ENCODE measurements at places on chromosomes 7 and 10. TPM values are rescaled to one million over a fixed set of nuclear protein-coding genes. Genes with fewer than 3 reads are reported as not detected.

Gene C10orf62
- not detected for total RNA-seq

Gene CPA5
- total RNA-seq, result not detected

DNA sequence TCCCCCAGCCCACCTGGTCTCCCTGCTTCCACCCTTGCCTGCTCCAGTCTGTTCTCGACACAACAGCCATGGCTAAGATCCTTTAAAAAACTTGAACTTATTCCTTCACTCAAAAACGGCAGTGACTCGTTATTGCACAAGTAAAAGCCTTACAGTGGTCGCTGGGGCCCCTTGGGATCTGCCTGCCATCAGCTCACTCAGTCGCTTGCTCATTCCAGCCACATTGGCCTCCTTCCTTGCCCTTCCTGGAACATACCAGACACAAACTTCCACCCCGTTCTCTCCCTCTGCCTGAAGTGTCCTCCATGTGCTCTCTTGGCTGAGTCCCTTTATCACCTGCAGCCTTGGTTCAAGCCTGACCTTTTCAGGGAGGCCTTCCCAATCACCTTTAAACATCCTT, 4.7 kb downstream of the CCNY start:
- H3K36me3 ChIP-seq, result no peaks in the 10 kb centered on the region
- peaks cover 42% of the 10 kb centered on the region for H3K4me1 ChIP-seq
- no peak overlapping the region for H3K4me3 ChIP-seq
- no peak overlapping the region for H3K27ac ChIP-seq
- no peaks in the 10 kb centered on the region for H3K27me3 ChIP-seq

DNA sequence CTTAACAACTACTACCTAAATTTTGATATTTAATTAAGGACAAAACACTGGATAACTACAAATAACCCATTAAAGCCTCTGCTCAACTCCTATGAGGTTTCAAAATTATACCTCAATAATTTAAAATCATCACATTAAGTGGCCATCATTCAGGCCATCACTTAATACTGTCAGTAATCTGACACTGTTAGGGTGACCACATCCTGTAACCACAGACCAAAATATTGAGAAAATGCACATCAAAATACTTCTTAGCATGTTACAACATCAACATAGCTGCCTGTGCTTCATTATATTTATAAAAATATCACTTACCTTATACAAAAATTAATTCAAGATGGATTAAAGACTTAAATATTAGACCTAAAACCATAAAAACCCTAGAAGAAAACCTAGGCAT, 23.3 kb downstream of the SEM1 start:
- H3K27ac ChIP-seq, result no peak overlapping the region
- H3K4me3 ChIP-seq, result no peak overlapping the region
- peaks cover 18% of the 10 kb centered on the region for H3K36me3 ChIP-seq

- H3K4me1 ChIP-seq, result no peaks in the 10 kb centered on the region
- H3K27ac ChIP-seq, result no peak overlapping the region
- H3K4me3 ChIP-seq, result no peak overlapping the region
- H3K36me3 ChIP-seq, result no peaks in the 10 kb centered on the region
- no peak for DNase-seq
These were observed 104.5 kb downstream of the GALNT17 start for GRCh38 chr7:71236230-71237105.

DNA sequence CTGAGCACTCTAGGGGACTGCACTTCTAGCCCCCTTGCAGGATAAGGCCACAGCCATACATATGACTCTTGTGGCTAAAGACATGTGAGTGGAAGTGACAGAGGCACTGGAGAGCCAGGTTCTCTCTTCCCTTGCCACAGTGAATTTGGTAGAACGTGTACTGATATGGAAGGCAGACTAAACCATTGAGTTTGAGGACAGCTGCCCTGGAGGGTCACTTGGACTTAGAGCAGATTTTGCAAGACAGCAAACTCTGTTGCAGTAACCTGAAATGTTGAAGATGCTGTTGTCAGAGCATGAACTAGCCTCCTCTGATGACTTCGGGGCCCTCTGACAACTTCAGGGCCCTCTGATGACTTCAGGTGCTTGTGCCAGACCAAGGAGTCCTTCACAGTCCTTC, 85.9 kb downstream of the ELMO1 start:
- no peaks in the 10 kb centered on the region for H3K4me1 ChIP-seq
- H3K27me3 ChIP-seq, result no peaks in the 10 kb centered on the region
- no peak overlapping the region for H3K27ac ChIP-seq
- H3K4me3 ChIP-seq, result no peak overlapping the region

DNA sequence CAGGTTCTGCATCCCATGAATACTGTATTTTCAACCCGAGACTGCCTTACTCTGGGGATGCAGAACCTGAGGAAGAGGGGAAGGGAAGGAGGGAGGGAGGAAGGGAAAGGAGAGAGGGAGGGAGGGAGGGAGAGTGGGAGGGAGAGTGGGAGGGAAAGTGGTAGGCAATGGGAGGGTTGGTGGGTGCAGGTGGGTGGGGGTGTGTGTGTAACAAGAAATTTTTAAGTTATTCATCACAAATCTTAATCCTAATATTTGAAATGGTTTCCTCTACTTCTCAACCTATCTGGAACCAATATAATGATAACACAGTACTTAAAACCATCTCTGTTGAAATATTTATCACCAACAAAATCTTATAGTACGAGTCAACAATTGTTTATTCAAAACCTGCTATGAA, 68.0 kb downstream of the PDSS1 start:
- H3K27me3 ChIP-seq, result no peaks in the 10 kb centered on the region
- H3K27ac ChIP-seq, result no peak overlapping the region
- peaks cover 31% of the 10 kb centered on the region for H3K36me3 ChIP-seq
- no peak for DNase-seq
- no peak overlapping the region for H3K4me3 ChIP-seq
- no peaks in the 10 kb centered on the region for H3K4me1 ChIP-seq

- no peak overlapping the region for H3K4me3 ChIP-seq
- no peak overlapping the region for H3K27ac ChIP-seq
- H3K4me1 ChIP-seq, result peaks cover 4% of the 10 kb centered on the region
- H3K27me3 ChIP-seq, result no peaks in the 10 kb centered on the region
- no peak for DNase-seq
These were observed 25.2 kb upstream of the FIGNL1 start for GRCh38 chr7:50475340-50475739.

DNA sequence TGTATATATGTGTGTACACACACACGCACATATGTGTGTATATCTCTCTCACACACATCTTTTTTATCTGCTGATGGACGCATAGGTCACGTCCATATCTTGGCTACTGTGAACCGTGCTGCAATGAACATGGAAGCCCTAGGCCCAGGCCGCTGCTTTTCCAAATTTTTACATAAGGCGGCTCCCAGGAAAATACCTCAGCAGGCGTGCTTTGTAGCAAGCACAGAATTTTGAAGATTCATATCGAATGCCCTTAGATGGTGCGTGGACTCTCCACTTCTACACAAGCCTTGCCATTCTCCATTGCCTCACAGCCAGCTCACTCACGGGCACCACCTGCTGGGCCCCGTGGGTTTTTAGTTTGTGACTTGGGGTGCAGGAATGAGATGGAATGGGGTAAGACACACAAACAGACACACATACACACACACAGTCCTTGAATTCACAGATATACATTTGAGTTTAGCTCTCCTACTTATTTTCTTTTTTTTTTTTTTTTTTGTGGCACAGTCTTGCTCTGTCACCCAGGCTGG, 57.9 kb upstream of the RNF32 start:
- no peaks in the 10 kb centered on the region for H3K4me1 ChIP-seq
- no peak overlapping the region for H3K4me3 ChIP-seq
- no peaks in the 10 kb centered on the region for H3K27me3 ChIP-seq
- no peak overlapping the region for H3K27ac ChIP-seq

DNA sequence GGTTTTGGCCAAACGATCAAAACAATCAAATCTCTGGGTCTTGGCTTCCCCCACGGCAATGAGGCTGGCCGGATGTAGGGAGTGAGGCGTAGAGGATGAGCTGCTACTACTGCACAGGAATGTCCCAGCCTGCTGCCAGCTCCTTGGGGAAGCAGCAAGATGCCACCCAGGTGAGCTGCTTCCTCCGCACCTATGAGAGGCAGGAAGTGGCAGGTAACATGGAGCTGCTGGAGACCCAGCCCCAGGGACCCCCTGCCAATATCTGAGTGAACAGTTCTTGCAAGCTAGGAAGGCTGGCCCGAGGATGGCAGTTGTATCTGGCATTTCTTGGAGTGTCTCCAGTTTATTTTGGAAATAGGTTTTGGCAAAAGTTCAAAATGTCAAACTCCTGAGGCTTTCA, 413.5 kb downstream of the DNAJB6 start:
- no peaks in the 10 kb centered on the region for H3K36me3 ChIP-seq
- H3K4me3 ChIP-seq, result no peak overlapping the region
- no peak overlapping the region for H3K27ac ChIP-seq
- DNase-seq, result no peak
- H3K4me1 ChIP-seq, result no peaks in the 10 kb centered on the region
